ENCODE measurements at places on chromosomes 12 and 14. TPM values are rescaled to one million over a fixed set of nuclear protein-coding genes. Genes with fewer than 3 reads are reported as not detected.

GRCh38 chr12:50620109-50620977 lies 115.6 kb downstream of the DIP2B start:
- peak overlapping the region; percentile 70 for H3K27ac ChIP-seq
- peak; percentile 63 for DNase-seq
- H3K4me3 ChIP-seq = no peak overlapping the region
- peaks cover 74% of the 10 kb centered on the region for H3K4me1 ChIP-seq

GRCh38 chr14:35687335-35687939 lies 121.7 kb downstream of the RALGAPA1 start:
- H3K4me3 ChIP-seq = no peak overlapping the region
- peaks cover 16% of the 10 kb centered on the region for H3K4me1 ChIP-seq
- peak; percentile 63 for DNase-seq
- no peaks in the 10 kb centered on the region for H3K27me3 ChIP-seq
- no peak overlapping the region for H3K27ac ChIP-seq

- no peak overlapping the region for H3K27ac ChIP-seq
- no peak for DNase-seq
- H3K4me1 ChIP-seq = no peaks in the 10 kb centered on the region
- peaks cover 2% of the 10 kb centered on the region for H3K36me3 ChIP-seq
- H3K4me3 ChIP-seq = no peak overlapping the region
Observed at GRCh38 chr14:70726651-70727375, 82.5 kb downstream of the MAP3K9 start.

DNA sequence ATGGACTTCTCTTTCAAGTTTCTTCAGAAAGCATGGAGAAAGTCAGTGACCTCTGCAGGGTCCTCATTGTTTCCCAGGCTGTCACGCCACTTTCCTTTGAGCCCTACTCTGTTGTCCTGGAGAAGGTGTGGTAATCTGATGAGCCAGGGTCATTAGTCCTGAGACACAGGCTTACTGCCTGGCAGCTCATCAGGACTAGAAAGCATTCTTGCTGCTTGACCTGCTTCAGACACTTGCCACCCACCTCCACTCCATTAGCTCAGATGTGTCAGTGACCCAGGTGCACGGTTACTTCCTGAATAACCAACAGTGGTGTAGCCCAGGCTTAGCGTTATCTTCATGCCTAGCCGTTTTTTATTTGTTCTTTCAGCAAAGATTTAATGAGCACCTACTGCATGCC lies 93.9 kb downstream of the FGD4 start:
- H3K4me1 ChIP-seq = no peaks in the 10 kb centered on the region
- DNase-seq = no peak
- no peak overlapping the region for H3K27ac ChIP-seq
- peaks cover 5% of the 10 kb centered on the region for H3K27me3 ChIP-seq
- H3K4me3 ChIP-seq = no peak overlapping the region

DNA sequence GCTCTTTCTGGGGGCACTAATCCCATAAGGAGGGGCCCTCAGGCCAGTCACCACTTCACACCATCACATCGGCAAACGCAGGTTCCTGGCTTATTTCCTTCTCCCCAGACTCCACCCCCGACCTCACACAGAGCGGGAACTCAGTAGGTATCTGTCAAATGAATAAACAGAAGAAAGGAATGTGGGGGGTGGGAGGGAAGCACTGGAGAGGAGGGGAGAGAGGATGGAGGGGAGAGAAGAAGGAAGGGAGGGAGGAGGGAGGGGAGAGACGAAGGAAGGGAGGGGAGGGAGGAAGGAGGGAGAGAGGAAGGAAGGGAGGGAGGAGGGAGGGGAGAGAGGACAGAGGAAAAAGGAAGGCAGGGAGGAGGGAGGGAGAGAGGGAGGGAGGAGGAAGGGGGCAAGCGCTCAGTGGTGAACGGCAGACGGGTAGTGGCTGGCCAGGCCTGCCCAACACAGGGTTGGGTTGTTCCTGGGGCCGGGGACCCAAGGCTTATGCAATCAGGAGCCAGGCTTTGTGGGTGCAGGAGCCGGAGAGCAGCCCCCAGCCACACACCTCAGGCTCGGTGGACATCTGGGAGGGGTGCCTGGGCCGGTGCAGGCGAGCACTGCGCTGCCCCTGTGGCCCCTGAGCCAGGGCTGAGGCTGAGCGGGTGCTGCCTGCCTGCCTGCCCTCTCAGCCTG lies 52.6 kb upstream of the FBRSL1 start:
- H3K4me1 ChIP-seq = peaks cover 48% of the 10 kb centered on the region
- H3K4me3 ChIP-seq = peak overlapping the region; percentile 18
- H3K36me3 ChIP-seq = no peaks in the 10 kb centered on the region
- no peak overlapping the region for H3K27ac ChIP-seq

DNA sequence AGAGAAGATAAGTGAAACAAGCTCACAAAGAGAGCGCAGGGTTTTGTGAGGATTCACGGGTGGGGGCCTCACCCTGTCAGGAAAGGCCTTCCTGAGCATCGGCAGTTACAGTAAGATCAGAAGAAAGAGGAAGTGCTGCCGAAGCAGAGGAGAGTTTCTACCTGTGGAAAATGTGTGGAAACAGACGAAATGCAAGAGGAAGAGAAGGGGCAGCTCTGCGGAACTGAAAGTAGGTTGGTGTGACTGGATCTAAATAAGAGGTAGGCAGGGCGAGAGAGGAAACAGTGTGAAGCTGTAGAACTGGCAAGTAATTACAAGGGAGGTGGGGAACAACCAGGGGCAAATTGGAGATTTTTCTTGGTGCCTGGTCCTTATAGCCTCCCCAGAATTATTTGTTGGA lies 2.6 kb downstream of the GPR68 start:
- peak overlapping the region; percentile 78 for H3K27ac ChIP-seq
- H3K4me1 ChIP-seq = peaks cover 86% of the 10 kb centered on the region
- peak; percentile 53 for DNase-seq
- H3K27me3 ChIP-seq = no peaks in the 10 kb centered on the region
- H3K4me3 ChIP-seq = peak overlapping the region; percentile 55

- no peak for DNase-seq
- no peak overlapping the region for H3K27ac ChIP-seq
- H3K4me3 ChIP-seq = no peak overlapping the region
- peaks cover 2% of the 10 kb centered on the region for H3K4me1 ChIP-seq
Observed at GRCh38 chr12:82058197-82058596, 299.0 kb upstream of the PPFIA2 start.

GRCh38 chr12:50926415-50926814 lies 25.9 kb upstream of the HIGD1C start:
- H3K4me3 ChIP-seq = no peak overlapping the region
- H3K27me3 ChIP-seq = no peaks in the 10 kb centered on the region
- DNase-seq = no peak
- no peak overlapping the region for H3K27ac ChIP-seq
- peaks cover 19% of the 10 kb centered on the region for H3K4me1 ChIP-seq

- no peak for DNase-seq
- no peak overlapping the region for H3K4me3 ChIP-seq
- H3K4me1 ChIP-seq = peaks cover 13% of the 10 kb centered on the region
- no peaks in the 10 kb centered on the region for H3K36me3 ChIP-seq
- H3K27me3 ChIP-seq = no peaks in the 10 kb centered on the region
- H3K27ac ChIP-seq = no peak overlapping the region
Observed at GRCh38 chr14:99422228-99423010, 58.2 kb downstream of the SETD3 start.

GRCh38 chr12:108752387-108752786 lies 21.1 kb upstream of the CORO1C start:
- H3K4me3 ChIP-seq = no peak overlapping the region
- H3K27ac ChIP-seq = no peak overlapping the region
- H3K27me3 ChIP-seq = no peaks in the 10 kb centered on the region
- H3K4me1 ChIP-seq = no peaks in the 10 kb centered on the region
- DNase-seq = no peak

- no peak overlapping the region for H3K27ac ChIP-seq
- no peak overlapping the region for H3K4me3 ChIP-seq
- no peak for DNase-seq
- H3K4me1 ChIP-seq = peaks cover 8% of the 10 kb centered on the region
- no peaks in the 10 kb centered on the region for H3K36me3 ChIP-seq
Observed at GRCh38 chr12:131091976-131092691, 138.4 kb downstream of the ADGRD1 start.

GRCh38 chr12:39935275-39935674 lies 170.6 kb downstream of the SLC2A13 start:
- H3K4me1 ChIP-seq = no peaks in the 10 kb centered on the region
- H3K4me3 ChIP-seq = no peak overlapping the region
- no peak for DNase-seq
- H3K27ac ChIP-seq = no peak overlapping the region
- no peaks in the 10 kb centered on the region for H3K36me3 ChIP-seq

GRCh38 chr14:92922883-92923743 lies at the start of gene CHGA:
TSS of gene CHGA (plus strand) at chr14:92923150. CDS start at chr14:92923360, 210 bp downstream.
- DNase-seq = peak; percentile 65
- no peaks in the 10 kb centered on the region for H3K36me3 ChIP-seq
- no peak within 1 kb of the TSS for H3K4me3 ChIP-seq
- peaks cover 4% of the 10 kb centered on the region for H3K4me1 ChIP-seq
- H3K27ac ChIP-seq = no peak within 1 kb of the TSS

DNA sequence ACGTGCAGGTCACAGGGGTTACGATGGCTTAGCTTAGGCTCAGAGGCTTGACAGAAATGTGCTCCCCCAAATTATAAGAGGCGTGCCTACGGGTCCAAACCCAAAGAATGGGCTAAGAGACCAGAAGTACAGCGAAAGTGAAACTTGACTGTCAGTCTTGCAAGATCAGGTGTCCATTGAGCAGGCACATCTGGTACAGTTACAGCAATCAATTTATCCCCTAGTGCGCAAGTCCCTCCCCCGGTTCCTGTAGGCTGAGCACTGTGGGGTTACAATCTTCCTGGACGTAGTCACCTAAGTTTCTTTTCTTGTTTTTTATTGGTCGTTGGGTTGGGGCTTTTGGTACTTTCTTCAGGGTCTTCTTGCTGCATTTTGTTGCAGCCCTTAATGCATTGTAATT lies 134.2 kb downstream of the UNC79 start:
- no peaks in the 10 kb centered on the region for H3K4me1 ChIP-seq
- H3K27ac ChIP-seq = no peak overlapping the region
- no peaks in the 10 kb centered on the region for H3K36me3 ChIP-seq
- no peak for DNase-seq
- H3K4me3 ChIP-seq = no peak overlapping the region
- peaks cover 12% of the 10 kb centered on the region for H3K27me3 ChIP-seq

- no peak overlapping the region for H3K27ac ChIP-seq
- peaks cover 7% of the 10 kb centered on the region for H3K4me1 ChIP-seq
- H3K36me3 ChIP-seq = no peaks in the 10 kb centered on the region
- DNase-seq = no peak
- no peak overlapping the region for H3K4me3 ChIP-seq
Observed at GRCh38 chr12:48991247-48992050, 7.7 kb downstream of the DDN start.

DNA sequence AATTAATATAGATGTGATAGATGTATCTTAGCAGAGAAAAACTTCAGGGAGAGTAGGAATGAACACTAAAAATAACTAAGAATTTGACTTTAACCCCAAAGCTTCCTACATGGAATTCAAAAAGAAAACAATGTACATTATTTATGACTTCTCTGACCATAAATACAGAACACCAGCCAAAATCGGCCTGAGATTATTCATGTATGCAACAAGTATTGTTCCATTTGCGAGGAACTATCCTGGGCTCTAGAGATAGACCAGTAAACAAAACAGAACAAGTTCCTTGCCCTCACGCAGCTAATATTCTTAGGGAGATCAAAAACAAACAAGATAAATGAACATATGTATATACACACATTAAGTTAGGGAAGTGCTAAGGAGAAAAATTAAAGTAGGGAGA lies 432.3 kb upstream of the SOX5 start:
- no peak for DNase-seq
- no peak overlapping the region for H3K4me3 ChIP-seq
- no peaks in the 10 kb centered on the region for H3K27me3 ChIP-seq
- no peaks in the 10 kb centered on the region for H3K36me3 ChIP-seq
- no peaks in the 10 kb centered on the region for H3K4me1 ChIP-seq
- H3K27ac ChIP-seq = no peak overlapping the region

- no peaks in the 10 kb centered on the region for H3K4me1 ChIP-seq
- H3K36me3 ChIP-seq = peaks cover 38% of the 10 kb centered on the region
- DNase-seq = no peak
- no peak overlapping the region for H3K4me3 ChIP-seq
- H3K27me3 ChIP-seq = no peaks in the 10 kb centered on the region
Observed at GRCh38 chr14:31858868-31859267, 218.2 kb upstream of the ARHGAP5 start.

GRCh38 chr12:124088217-124088907 lies 115.3 kb downstream of the ZNF664 start:
- no peak for DNase-seq
- H3K4me3 ChIP-seq = no peak overlapping the region
- H3K4me1 ChIP-seq = no peaks in the 10 kb centered on the region
- peaks cover 3% of the 10 kb centered on the region for H3K27me3 ChIP-seq

DNA sequence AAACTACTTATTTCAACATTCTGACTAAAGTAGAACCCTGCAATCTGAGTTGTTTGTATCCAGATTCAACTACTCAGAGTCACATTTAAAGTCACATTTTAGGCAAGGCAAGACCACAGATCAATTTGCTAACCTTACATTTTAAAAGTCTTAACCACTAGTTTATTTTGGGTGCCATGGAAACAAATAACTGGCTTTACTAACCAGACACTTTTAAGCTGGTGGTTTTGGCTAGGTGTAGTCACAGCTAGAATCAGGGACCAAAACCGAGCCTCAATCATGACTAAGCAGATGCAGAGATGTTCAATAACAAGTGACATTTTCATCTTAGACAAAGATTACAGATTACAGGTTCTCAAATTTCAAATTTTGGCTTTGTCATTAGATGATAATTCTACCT lies 115.3 kb downstream of the PDE6H start:
- H3K36me3 ChIP-seq = no peaks in the 10 kb centered on the region
- H3K27ac ChIP-seq = no peak overlapping the region
- no peaks in the 10 kb centered on the region for H3K4me1 ChIP-seq
- H3K4me3 ChIP-seq = no peak overlapping the region
- peaks cover 4% of the 10 kb centered on the region for H3K27me3 ChIP-seq

DNA sequence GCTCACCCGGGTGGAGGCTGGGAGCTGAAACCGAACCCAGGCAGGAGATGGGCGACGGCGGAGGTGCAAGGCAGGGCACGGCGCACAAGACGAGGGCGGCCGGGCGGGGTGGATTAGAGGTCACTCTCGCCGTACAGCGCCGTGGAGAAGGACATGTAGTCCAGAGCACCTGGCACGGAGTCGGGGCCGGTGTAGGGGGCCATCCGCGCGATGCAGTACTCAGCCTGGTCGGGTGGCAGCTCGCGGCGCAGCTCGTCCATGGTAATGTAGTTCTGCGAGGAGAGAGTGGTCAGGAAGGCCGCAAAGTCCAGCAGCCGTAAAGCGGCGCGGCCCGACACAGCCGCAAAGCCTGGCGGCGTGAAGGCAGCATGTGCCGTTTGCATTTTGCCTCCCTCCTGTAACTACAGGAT lies 81.9 kb upstream of the ZFP36L1 start:
- H3K4me3 ChIP-seq = no peak overlapping the region
- no peaks in the 10 kb centered on the region for H3K27me3 ChIP-seq
- no peaks in the 10 kb centered on the region for H3K4me1 ChIP-seq
- H3K36me3 ChIP-seq = peaks cover 51% of the 10 kb centered on the region
- DNase-seq = no peak
- no peak overlapping the region for H3K27ac ChIP-seq

Gene RBP5
- total RNA-seq = 0.57 TPM

Gene FAIM2
- 0.42 TPM for total RNA-seq

Gene MORN3
- total RNA-seq = 2.9 TPM

Gene AMDHD1
- total RNA-seq = 0.69 TPM

Gene PTPRQ
- not detected for total RNA-seq
